ENCODE measurements at places on chromosomes 7 and 10.

DNA sequence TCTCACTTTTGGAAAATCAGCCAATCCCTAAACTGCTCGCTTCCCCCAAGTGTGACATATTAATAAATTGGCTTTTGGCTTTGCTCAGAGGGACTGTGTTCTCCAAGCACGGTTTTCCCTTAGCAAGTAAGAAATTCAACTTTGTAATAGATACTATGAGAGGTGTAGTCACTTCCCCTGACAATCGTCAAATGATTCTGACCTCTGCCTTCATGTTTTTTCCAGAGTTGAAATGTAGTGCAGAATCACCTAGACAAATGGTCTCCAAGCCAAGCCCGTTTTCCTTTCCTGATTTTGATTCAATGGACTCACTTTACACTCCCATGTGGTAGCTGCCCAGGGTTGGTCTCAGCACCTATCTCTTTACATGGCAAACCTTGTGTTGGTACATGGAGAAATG is 99.1 kb downstream of the ARL4A start:
- DNase-seq, result no peak

DNA sequence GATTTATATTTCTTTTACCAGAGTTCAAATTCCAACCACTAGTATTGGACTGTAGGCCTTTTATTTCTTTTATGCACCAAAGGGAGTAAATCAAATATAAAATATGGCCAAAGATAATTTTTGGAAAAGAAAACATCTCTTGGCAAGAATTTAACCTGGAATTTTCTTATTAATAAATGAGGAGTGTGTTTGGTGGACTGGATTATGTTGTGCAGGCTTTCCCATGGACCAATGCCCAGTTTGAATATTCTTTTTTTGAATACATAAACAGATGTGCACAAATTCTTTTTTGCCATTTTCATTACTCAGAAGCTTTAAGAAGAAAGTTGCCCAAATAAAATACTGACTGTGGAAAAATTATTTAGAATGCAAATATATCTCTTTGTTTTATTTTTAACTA is 22.1 kb upstream of the PRKG1 start:
- no peak for DNase-seq

DNA sequence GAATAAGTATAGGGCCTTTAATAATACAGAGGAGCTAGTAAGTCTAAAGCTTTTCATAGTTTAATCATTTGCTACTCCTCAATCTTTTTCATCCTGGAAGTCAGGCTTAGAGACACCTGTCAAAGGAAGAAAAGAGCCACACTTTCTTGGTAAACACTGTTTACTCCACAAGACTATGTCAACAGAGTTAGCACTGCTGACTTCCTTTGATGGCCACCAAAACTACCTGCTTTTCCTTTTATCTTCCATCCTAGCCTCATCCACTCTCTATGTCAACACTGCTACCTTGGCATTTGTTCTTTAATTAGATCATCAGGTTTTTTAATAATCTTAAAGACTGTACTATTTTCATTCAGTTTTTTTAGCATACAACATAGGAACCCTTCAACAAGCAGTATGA is 106.2 kb downstream of the ELAPOR2 start:
- DNase-seq, result no peak

GRCh38 chr7:41005374-41005901 is 697.5 kb downstream of the INHBA start:
- no peak for DNase-seq

DNA sequence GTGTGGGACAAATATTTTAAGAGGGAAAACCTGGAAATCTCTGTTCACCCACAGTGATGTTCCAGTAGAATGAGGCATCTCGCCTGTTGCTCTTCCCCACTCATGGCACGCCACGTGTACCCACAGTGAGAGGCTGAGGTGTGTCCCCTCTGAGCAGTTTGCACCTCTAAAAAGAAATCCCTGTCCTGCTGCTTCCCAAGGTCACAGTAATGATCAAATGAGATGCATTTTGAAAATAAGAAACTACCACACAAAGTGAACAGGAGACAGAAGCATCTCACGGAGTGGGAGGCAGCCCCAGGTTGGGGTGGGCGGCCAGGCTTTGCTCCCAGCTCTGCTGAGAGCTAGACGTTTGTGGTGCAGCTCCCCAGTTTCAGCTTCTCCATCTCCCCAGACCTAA is 12.4 kb upstream of the ZNF777 start:
- no peak for DNase-seq

- DNase-seq, result no peak
Observed at GRCh38 chr10:107215681-107216080, 51.2 kb upstream of the SORCS1 start.

DNA sequence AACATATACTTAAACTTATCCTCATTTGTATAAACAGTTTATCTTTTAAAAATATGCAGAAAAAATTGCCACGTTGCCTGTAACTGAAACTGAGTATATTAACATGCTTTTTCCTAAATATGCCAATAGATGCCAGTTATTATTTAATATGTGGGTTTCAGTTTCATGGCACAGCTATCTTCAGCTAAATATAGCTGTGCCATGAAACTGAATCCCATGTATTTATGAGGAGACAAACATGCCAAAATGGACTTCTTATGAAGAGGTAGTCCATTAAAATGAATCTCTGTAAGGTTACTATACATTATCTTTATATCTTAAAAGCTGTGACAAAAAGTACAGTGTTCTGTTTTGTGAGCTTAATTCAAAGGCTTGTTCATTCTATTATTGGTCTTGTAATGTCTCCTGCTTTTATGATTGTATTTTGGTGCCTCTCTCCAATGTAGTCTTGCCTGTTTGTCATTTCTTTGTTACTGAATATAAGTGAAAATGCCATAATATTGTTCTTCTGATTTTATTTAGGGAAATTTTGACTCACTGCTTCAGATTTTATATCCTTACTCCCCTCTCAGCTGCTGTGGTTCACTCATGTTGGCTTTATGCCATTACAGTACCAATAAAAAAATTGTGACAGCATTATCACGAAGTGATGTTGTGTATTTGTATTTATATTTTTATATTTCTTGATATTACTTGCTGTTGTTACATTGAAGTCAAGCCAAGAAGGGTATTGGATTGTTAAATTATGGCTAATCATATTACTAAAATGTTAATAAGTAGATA is 34.3 kb upstream of the CACNA2D1 start:
- no peak for DNase-seq

- no peak for DNase-seq
Observed at GRCh38 chr7:35776686-35777085, 24.2 kb upstream of the SEPTIN7 start.

- DNase-seq, result no peak
Observed at GRCh38 chr10:7501157-7501556, 90.3 kb upstream of the SFMBT2 start.

GRCh38 chr10:128863823-128864405 is 603.1 kb upstream of the MGMT start:
- no peak for DNase-seq

DNA sequence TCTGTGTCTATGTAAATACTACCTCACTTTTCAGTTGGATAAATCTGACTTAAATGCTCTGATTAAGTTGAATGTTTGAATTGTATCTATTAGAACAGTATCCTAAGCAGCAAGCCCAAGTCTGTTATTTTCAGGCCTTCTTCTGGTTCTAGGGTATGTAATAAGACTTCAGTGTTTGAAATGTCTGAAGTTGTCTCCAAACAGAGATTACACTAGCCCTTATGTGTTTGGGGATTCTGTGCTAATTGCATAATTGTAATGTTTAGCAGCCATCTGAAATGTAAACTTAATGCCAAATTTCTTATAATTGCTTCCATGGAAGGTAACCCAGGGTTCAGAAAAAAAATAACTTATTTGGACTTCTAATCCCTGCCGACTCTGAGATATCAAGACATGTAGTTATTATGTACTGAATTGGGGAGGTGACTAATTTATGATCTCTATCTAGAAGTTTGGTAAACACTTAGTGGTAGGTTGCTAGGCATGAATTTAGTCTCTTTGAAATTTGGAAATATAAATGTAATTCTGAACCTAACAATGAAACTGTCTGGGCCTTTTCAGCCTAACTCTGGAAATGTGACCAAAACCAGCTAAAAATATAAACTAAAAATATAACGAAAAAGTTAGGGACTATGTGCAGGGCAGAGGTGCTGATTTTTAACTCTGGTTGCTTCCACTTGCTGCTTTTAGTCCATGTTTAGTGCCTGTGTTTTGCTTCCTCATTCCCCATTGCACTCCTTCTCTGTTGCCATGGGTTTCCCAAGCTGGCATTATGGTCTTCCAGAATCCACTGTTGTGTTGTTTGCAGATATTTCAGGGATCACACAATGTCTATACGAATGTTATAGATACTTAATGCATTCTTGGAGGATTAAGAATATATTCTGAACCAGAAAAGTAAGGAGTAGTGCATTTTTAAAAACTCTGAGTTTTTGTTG is 54.8 kb downstream of the MCU start:
- no peak for DNase-seq

- no peak for DNase-seq
Observed at GRCh38 chr7:150668472-150668911, 17.0 kb upstream of the GIMAP2 start.

DNA sequence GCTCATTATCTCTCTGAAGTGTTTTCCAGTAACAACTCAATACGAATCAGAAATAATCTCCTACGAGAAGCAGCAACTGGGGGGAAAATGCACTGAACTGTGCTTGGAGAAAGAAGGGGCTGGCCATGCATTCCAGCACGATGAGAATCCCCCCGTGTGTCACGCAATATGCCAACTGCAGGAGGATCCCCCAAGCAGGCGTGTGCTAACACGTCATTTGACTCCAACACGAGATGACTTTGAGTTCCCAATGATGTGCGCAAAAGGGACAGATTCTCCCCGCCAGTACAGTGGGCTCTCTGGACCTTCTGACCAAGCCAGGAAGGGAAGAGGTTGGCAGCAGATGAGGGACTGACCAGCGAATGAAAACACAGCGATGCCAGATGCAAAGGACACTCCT is 105.5 kb downstream of the KCNMA1 start:
- DNase-seq, result no peak

DNA sequence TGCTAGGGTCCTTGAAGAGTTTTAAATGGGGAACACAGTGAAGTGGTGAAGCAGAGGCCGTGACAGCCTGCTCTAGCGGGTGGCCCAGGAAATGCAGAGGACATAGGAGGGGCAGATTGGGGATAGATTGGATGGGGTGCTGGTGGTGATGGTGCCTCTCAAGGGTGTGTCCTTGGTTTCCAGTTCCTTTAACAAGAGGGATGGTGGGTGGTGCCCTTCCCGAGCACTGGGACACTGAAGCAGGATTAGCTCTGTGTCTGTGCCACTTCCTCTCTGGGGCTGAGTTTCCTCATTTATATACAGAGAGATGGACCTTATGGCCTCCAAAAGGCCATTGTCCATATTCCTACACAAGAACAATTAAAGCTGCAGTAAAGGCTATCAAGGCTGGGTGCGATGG is 285.5 kb downstream of the TCF7L2 start:
- DNase-seq, result no peak

DNA sequence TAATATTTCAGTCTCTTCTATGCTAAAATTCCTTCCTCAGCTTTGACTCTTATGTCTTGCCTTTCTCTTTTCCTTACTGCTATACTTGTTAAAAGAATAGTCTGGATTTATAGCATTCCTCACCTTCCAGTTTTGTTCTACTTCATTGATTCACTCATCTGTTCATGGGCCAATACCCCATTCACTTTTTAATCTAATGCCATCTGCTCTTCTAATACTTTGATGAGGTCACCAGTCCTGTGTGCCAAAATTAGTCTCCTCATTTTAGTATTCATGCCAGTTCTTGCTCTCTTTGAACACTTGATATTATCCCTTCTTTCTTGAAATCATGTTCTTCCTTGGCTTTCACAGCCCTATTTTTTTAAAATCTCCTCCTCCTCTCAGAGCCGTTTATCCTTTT is 19.3 kb downstream of the STK17A start:
- DNase-seq, result no peak

- no peak for DNase-seq
Observed at GRCh38 chr10:70280099-70280498, 3.7 kb downstream of the NPFFR1 start.

- no peak for DNase-seq
Observed at GRCh38 chr10:103416436-103417147, 20.2 kb downstream of the PDCD11 start.

- peak; percentile 1 for DNase-seq
Observed at GRCh38 chr10:110138197-110138812, 69.1 kb upstream of the MXI1 start.

DNA sequence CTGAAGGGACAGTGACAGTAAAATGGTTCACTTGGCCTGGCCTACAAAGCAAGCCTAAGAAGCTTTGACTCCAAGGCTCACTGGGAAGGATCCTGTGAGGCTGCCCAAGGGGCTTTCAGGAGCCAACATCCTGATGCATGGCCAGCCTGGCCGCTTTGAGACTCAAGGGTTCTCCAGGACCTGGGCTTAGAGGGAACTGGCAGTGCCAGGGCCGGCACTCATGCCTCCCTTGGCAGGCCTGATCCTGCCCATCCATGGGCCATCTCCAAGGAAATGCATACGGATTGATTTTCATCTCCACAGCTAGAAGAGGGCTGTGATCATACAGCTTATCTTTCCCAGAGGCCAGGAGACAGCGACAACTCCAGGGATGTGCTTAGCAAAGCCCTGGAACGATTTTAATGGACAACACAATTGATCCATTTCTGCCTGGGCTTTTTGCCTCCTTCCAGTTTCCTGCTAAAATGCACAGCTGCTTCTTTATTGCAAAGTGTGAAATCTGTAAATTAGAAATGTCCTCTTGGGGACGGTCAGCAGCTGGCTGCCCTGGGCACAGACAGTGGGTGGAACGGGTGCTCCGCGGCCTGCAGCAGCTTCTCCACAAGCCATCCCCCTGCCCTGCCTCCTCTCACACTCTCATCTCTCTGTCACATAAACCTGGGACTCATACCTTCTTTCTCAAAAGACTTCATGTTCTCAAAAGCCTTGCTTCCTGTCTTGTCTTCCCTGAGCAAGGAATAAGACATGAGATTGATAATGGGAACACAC is 288.5 kb downstream of the GRID1 start:
- DNase-seq, result no peak

GRCh38 chr10:29329420-29329819 is 40.5 kb downstream of the LYZL1 start:
- DNase-seq, result no peak

- no peak for DNase-seq
Observed at GRCh38 chr10:44949127-44949802, 10.3 kb upstream of the RASSF4 start.

GRCh38 chr10:57775250-57775649 is 492.4 kb downstream of the IPMK start:
- DNase-seq, result no peak

DNA sequence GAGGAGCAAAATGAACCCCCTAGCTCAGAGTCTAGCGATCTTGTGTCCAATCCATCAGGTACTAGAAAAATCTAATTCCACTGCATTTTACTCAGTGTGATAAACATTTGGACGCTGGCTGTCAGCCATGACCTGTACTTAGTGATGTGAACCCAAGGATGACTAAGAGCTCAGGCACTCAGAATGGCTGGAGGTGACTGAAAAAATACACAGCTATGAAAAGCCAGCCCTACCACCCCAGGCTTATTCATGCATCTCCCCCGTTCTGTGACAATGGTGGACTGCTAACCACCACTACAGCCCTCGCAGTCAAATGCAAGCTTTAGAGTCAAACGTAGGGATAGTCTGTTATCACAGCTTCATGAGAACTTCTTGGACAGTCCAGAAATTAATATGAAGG is 14.9 kb downstream of the AFAP1L2 start:
- DNase-seq, result no peak
